ENCODE measurements at places on chromosomes 5 and 9. TPM values are rescaled to one million over a fixed set of nuclear protein-coding genes. Genes with fewer than 3 reads are reported as not detected.

Gene DAB2IP
- total RNA-seq, result 130 TPM

GRCh38 chr5:10663489-10664179 is 97.4 kb downstream of the DAP start:
- no peak for DNase-seq

- no peak for DNase-seq
These were observed 76.3 kb upstream of the PCSK1 start for GRCh38 chr5:96509316-96509715.

DNA sequence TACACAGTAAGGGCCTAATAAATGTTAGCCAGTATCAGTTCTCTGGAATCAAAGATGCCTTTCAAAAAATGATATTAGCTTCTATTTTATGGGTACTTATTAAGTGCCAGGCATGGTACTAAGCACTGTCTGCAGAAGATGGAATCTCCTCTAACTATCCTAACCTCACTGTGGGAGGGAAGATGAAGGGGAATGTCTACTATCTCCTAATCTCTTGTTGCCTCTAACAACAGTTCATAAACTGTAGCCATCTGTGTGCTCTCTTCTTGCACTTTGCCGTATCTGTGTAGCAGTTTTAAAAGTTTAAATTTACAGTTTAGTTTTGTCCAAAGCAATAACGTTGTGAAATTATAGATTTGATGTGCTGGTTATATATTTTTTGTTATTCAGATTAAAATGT is 99.6 kb upstream of the CCDC112 start:
- no peak for DNase-seq

DNA sequence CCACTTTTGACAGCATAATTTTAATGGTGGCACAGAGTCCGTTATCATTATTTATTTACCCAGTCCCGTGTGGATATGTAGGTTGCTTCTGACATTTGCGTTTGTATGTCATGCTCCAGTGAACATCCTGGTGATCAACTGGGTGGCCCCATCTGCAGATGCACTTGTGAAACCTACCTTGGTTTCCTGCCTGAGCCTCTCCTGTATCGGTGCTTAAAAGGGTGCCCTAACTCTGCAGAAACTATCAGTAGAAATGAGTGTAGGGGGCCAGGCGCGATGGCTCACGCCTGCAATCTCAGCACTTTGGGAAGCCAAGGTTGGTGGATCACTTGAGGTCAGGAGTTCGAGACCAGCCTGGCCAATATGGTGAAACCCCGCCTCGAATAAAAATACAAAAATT is 92.1 kb upstream of the IER5L start:
- no peak for DNase-seq

All from colonic mucosa (tissue), 4 donors.